ENCODE measurements at places on chromosomes 2 and 18.

- DNase-seq, result no peak
Observed at GRCh38 chr2:187129868-187130267, 280.9 kb upstream of the ZSWIM2 start.

DNA sequence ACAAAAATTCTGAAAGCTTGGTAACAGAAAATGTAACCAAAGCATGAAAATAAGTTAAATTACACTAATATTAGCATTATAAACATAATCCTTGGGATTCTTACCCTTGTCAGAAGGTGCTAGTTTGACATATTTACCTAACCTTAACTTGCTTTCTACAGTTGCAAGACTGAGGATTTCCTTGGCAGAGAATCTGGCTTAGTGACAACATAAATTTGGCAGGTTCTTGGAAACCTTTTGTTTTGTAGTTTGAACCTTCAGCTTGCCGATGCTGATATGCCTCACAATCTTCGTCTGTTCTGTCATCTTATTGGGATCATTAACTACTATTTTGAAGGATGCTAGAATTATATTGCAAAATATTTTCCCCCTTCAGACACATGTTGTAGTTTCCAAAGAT is 3.4 kb downstream of the XIRP2 start:
- no peak for DNase-seq

- no peak for DNase-seq
Observed at GRCh38 chr2:208280234-208280633, 14.2 kb downstream of the PIKFYVE start.

GRCh38 chr18:13447621-13448334 is 229.2 kb downstream of the LDLRAD4 start:
- peak; percentile 80 for DNase-seq

Data from fibroblast of skin of right quadriceps (primary cell).